ENCODE measurements at places on chromosomes 5 and 9. TPM values are rescaled to one million over a fixed set of nuclear protein-coding genes. Genes with fewer than 3 reads are reported as not detected.

DNA sequence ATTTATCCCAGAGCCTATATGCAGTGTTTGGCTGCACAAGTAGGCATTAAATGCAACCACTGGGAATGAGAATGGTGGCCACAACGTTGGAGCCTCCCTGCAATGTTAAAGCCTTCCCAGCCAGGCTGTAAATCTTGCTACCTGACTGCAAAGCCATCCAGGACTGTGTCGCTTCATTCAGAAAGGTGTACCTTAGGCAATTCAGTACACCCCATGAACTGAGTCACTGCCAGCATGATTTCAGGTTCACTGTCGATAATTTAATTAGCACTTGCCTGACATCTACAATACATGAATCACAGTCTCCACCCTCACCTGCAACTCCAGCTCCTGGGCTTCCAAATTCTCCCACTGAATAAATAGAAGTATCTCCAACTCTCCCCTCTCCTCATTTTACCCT is 108.4 kb downstream of the SLIT3 start:
- H3K4me3 ChIP-seq: no peak overlapping the region
- peaks cover 13% of the 10 kb centered on the region for H3K4me1 ChIP-seq
- no peak overlapping the region for H3K27ac ChIP-seq
- H3K36me3 ChIP-seq: no peaks in the 10 kb centered on the region
- no peaks in the 10 kb centered on the region for H3K27me3 ChIP-seq
- DNase-seq: no peak

PRR16 gene
- 30.4 TPM for total RNA-seq

CTSV gene
- 0.36 TPM for total RNA-seq

ADGRD2 gene
- total RNA-seq: not detected

CDC20B gene
- total RNA-seq: not detected

TCF7 gene
- total RNA-seq: 2.9 TPM

DNA sequence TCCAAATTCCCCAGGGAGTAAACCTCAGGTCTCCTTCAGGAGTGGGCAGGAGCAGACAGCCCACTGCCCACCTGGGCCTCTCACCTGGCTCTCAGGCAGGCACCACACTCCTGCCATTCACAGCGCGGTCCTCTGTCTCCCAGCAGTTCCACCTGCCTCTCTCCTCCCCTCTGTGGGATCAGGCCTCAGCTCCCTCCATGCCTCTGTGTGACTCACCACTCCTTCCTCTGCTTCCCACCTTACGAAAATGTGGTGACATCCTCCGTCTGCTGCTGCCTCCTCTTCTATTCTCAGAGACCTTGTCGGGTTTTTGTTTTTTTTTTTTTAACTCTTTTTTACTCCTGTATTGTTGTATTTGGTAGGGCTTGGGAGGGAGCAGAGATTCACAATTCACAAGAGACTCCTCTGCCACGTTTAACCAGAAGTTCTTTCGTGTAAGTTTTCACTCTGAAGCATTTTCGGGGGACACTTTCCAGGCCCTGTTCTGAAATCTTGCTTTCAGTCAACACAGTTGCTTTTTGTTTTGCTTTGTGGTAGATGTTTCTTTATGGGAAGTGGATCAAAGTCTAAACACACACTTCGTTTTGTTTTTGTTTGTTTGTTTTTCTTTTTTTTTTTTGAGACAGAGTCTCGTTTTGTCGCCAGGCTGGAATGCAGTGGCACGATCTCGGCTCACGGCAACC is 21.1 kb upstream of the CDKN2AIPNL start:
- H3K4me1 ChIP-seq: peaks cover 31% of the 10 kb centered on the region
- no peak for DNase-seq
- no peak overlapping the region for H3K4me3 ChIP-seq
- no peaks in the 10 kb centered on the region for H3K36me3 ChIP-seq

NOXA1 gene
- 0.88 TPM for total RNA-seq

- H3K4me3 ChIP-seq: peak overlapping the region; percentile 96
- peaks cover 19% of the 10 kb centered on the region for H3K4me1 ChIP-seq
- peaks cover 12% of the 10 kb centered on the region for H3K27me3 ChIP-seq
- H3K36me3 ChIP-seq: peaks cover 10% of the 10 kb centered on the region
Observed at GRCh38 chr5:73447530-73448462, 781 bp downstream of the FOXD1 start.

GRCh38 chr9:134914501-134914834 is 3.2 kb downstream of the FCN1 start:
- no peaks in the 10 kb centered on the region for H3K4me1 ChIP-seq
- peaks cover 3% of the 10 kb centered on the region for H3K27me3 ChIP-seq
- H3K27ac ChIP-seq: no peak overlapping the region
- H3K36me3 ChIP-seq: no peaks in the 10 kb centered on the region

GLRA1 gene
- total RNA-seq: not detected

DOLK gene
- total RNA-seq: 29.5 TPM

DNA sequence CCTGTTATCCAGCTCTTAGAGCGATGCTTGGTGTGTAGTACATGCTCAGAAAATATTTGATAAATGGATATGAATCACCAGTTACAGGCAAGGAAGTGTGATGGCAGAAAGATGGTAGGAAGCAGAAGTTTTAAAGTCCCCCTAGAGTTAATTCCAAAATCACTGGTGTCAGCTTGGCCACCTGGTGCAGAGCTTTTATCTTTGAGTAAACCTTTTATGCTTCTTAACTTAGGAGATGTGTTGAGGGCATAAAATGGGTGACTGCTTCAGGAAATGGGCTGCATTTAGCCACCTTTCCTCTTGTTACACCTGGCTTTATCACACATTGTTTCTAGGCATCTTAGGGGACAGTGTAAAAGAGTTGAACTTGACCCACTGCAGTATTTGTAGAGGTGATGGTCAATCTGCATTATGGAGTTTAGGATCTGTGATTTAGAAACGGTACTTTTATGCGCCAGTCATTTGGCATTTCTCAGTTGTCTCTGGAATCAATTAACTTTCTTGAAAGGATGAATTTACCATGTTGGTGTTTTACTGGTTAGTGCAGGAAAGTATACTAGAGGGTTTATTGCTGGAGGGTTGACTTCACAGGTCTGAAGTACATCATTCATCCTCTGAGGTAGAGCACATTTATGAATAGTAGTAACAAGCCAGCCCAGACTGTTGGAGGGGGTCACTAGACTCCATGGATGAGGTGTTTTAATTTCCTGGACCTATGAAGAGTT is 7.5 kb upstream of the FAM120AOS start:
- H3K4me1 ChIP-seq: peaks cover 15% of the 10 kb centered on the region
- no peak overlapping the region for H3K4me3 ChIP-seq
- no peak for DNase-seq
- H3K27me3 ChIP-seq: no peaks in the 10 kb centered on the region
- H3K36me3 ChIP-seq: no peaks in the 10 kb centered on the region

GRCh38 chr5:76807296-76807695 is 11.5 kb upstream of the F2RL1 start:
- no peak overlapping the region for H3K4me3 ChIP-seq
- DNase-seq: peak; percentile 97
- no peaks in the 10 kb centered on the region for H3K27me3 ChIP-seq
- H3K36me3 ChIP-seq: no peaks in the 10 kb centered on the region
- peak overlapping the region; percentile 59 for H3K27ac ChIP-seq
- H3K4me1 ChIP-seq: peaks cover 24% of the 10 kb centered on the region

GRCh38 chr5:14385019-14385418 is 196.6 kb upstream of the OTULINL start:
- no peak for DNase-seq
- H3K36me3 ChIP-seq: peaks cover 89% of the 10 kb centered on the region
- no peak overlapping the region for H3K27ac ChIP-seq
- H3K4me1 ChIP-seq: peaks cover 4% of the 10 kb centered on the region

DNA sequence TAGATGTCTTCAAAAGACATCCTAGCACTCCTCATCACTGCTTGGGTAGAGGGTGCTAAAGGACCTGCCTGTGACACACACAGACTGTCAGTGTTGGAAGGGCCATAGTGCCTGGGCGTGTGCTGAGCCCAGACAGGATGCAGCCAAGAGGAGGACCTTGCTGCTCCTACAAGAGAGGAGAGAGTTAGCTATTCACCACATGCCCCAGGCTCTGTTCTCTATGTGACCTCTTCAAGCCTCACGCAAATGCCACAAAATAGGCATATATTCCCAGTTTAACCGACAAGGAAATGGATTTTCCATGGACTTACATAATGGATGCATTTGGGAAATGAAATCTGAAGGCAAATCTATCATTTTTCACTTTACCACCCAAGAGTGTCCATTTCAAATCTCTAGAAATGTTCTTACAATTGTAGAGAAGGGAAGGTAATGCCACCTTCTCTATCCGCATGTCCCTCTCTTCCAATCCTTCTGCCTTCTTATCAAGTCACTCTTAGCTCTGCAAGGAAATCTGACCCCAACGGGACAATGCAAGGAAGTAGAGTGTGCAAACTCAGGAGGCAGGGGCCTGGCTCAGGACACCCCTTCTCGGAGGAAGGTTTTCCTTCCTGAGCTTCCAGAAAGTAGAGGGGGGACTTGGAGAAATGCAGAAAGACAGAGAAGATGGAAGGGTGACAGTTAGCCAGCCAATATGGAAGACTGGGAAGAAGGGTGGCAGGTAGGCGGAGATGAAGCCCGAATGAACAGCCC is 49.5 kb downstream of the TRIM32 start:
- no peak overlapping the region for H3K4me3 ChIP-seq
- no peak overlapping the region for H3K27ac ChIP-seq
- H3K36me3 ChIP-seq: no peaks in the 10 kb centered on the region
- H3K27me3 ChIP-seq: peaks cover 2% of the 10 kb centered on the region
- no peaks in the 10 kb centered on the region for H3K4me1 ChIP-seq
- DNase-seq: no peak

DNA sequence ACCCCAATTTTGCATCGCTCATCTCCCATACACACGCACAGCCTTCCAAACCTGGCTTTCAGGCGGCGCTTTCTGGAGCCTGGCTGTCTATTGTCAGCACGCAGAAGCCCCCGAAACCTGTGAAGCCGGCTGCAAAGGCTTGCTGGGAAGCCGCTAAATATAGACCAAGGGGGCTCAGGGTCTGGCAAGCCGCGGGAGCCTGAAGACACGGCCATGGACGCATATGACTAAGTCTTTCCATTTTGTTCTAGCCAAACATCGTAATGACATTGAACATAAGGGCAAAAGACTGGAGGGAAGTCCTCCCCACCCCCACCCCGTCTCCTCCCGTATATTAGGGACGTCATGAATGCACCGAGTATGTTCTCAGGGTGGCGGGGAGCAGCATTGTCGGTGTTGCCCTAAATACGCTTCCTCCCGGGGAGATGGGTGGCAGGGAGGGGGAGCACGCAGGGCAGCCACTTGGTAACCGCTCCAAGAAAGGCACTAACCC is 1.1 kb downstream of the CTNND2 start:
- H3K4me1 ChIP-seq: no peaks in the 10 kb centered on the region
- peak; percentile 57 for DNase-seq
- no peak overlapping the region for H3K4me3 ChIP-seq
- H3K27ac ChIP-seq: no peak overlapping the region

DNA sequence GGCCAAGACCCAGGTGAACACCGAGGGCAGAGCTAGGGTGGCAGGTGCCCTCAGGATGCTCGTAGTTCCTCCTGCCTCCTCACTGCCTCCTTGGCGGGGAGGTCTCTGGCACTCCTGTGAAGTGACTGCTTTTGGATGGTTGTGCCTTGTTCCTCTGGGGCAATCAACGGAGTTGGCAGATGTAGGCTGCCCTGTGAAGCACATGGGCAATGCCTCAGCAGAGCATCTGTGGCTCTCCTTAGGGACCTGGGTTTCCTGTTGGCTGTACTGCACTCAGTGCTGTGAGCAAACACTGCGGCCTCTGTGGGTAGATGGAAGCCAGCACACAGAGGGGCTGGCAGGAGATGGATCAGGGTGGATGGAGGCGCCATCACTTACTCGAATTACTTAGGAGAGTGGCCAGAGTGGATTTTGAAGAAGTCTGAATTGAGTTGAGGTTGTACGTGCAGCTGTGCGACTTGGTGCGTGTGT is 71.4 kb upstream of the COL5A1 start:
- peaks cover 17% of the 10 kb centered on the region for H3K4me1 ChIP-seq
- no peaks in the 10 kb centered on the region for H3K27me3 ChIP-seq
- H3K36me3 ChIP-seq: no peaks in the 10 kb centered on the region

DNA sequence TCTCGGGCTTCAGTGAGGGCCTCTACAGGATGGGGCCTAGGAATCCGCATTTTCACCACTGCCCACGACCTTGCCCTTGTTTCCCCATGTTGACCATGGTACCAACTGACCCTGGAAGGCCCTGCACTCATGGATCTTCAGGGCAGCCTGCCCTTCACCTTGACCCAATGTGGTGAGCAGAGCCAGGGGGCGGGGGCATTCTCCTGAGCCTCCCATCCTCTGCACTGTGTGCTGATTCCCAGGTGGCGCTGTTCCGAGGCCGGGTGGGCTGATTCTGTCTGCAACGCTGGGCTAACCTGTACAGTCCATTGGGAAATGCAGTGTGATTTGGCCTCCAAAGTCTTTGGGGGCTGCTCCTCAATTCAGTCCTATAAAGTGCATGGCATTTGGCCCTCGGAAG is 68.7 kb downstream of the SHB start:
- H3K36me3 ChIP-seq: peaks cover 2% of the 10 kb centered on the region
- H3K4me3 ChIP-seq: no peak overlapping the region
- H3K4me1 ChIP-seq: peaks cover 26% of the 10 kb centered on the region
- DNase-seq: no peak
- H3K27me3 ChIP-seq: no peaks in the 10 kb centered on the region
- peak overlapping the region; percentile 82 for H3K27ac ChIP-seq
